ENCODE measurements at places on chromosomes 4 and X. TPM values are rescaled to one million over a fixed set of nuclear protein-coding genes. Genes with fewer than 3 reads are reported as not detected.

DNA sequence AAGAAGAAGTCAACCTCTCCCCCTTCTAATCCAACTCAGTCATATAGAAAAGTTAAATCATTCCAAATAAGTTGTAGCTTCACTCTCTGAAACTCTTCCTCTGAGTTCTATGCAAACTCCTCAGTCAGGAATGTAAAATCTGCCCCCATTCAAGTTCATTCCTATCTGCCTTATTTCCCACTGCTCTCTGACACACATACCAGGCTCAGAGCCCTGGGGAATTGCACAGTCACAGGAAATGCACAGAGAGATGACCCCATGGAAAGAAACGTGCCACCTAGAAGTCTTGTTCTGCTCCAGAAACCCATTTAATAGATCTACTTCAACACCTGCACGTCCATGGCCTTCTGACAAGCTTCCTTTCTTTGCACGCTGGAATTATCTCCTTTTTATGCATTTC is 236.0 kb upstream of the VCX3A start:
- DNase-seq: no peak

DNA sequence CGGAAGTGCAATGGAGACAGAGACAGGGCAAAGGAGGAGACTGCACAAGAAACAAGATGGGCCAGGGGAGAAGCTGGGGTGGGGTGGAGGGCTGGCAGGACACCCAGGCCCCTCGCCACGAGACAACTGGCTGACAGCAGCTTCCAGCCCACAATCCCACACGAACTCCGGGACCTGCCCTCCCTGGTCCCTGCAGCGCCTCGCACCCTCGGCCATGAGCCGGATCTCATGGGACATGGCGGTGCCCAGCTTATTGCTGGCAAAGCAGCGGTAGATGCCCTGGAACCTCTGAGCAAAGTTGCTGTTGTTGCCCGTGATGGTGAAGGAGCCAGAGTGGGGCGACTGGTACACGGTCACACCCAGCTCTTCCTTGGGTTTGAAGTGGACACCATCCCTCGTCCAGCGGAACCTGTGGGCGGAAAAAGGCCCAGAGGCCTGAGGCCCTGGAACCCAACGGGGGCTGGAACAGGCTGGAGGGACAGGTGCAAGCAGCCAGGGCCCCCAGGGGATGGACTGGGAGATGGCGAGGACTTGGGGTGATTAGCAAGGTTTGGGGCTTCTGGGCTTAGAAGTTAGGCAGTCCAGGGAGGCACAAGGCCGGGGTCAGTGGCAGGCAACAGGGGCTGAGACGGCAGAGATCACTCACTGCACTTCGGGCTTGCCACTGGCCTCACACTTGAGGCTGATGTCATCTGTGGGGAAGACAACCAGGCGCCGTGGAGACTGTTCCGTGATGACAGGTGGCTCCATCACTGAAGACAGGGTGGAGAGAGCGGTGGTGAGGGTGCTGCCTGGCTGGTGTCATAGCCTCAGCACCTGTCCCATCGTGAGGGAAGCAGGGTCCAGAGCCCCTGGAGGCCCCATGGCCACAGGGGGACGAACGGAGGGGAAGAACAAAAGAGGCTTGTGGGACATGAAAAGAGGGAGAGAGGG is 13.8 kb downstream of the L1CAM start:
- no peak for DNase-seq

- DNase-seq: no peak
Observed at GRCh38 chr4:52879471-52879870, 17.4 kb downstream of the RASL11B start.

DNA sequence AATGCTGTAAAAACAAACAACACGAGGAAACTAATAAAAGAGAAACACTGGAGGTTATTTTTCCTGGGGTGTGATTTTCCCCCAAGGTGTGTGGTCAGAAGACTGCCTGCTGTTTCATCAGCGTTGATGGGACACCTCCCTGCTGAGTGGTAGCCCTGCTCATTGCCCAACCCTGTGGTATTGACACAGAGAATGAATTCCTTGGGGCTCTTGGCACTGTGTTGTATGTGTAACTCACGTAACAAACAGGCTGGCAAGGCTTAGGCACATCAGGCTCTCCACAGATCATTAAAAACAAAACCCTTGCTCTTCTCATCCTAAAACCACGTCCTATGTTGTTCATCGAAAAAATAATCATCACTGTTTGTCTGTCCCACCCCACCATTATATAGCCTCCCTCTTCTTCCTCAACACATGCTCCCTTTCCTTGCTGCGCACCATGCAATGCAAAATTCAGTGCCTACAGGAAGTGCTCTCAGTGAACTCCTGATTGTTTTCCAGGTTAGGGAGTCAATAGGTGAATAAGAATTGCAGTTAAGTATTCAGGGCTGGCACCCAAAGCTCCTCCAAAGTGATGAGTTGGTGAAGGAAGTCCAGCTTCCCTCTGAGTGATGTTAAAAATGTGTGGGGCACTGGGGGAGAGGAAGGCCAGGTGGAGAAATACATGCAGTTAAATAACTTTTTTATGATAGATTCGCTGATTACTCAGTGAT is 11.4 kb upstream of the PUDP start:
- DNase-seq: no peak

Gene MMRN1
- total RNA-seq: 6.9 TPM

DNA sequence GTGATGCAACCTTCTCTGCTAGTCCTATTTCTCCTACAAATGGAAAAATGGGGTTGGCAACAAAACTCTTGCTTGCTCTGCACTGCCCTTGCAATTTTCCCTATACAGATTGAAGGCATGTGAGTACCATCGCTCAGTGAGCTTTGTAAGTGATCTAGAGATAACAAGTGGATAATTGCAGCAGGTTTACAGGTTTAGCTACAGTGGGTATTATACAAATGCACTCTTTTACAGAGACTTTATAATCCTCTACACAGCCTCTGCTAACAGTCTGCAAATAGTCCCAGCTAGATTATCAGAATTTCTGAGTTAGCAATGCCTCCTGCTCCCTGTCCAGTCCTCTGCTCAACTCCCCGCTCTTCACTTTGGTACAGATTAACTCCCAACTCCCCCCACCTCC is 11.1 kb downstream of the LEF1 start:
- DNase-seq: no peak

DNA sequence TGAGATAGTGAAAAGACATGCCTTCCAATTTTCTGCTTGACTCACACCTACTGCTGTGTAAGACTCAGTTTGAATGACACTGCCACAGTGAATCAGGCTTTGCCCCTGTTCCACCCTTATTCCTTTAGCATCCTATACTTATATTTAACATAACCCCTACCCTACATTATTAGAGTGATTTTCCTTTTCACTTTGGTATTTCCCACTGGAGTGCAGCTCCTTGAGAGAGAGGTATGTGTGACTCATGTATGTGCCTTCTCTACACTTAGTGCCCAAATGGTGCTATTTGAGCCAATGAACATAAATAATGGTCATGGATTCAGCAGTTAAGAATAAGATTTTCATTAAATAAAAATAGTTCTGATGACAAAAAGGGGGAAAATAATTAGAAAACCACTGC is 69.5 kb downstream of the RRAGB start:
- DNase-seq: no peak

GRCh38 chr4:185587427-185588161 is 52.3 kb upstream of the PDLIM3 start:
- no peak for DNase-seq

DNA sequence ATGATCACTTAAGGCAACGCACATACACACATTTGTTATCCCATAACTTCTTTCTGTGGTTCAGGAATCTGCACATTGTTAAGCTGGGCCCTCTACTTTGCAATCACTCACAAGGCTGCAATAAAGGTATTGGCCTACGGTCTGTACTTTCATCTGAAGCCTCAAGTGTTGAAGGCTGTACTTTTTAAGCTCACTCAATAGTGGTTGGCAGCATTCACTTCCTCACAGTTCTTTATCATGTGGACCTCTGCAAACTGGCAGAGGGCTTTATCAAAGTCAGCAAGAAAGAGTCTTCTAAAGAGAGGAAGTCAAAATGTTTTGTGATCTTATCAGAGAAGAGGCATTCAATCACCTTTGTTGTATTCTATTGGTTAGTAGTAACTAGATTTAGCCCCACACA is 301.4 kb upstream of the EPHA5 start:
- no peak for DNase-seq

Gene NAP1L2
- 8.1 TPM for total RNA-seq

- DNase-seq: no peak
Observed at GRCh38 chrX:21255032-21255618, 119.1 kb upstream of the CNKSR2 start.

GRCh38 chr4:20272411-20272872 is 20.7 kb downstream of the SLIT2 start:
- DNase-seq: no peak

Gene UTP14A
- total RNA-seq: 8.3 TPM

GRCh38 chr4:3334316-3334715 is 41.5 kb downstream of the RGS12 start:
- no peak for DNase-seq

Gene NR0B1
- total RNA-seq: not detected

GRCh38 chrX:115372152-115372551 is 82.6 kb downstream of the LUZP4 start:
- no peak for DNase-seq

DNA sequence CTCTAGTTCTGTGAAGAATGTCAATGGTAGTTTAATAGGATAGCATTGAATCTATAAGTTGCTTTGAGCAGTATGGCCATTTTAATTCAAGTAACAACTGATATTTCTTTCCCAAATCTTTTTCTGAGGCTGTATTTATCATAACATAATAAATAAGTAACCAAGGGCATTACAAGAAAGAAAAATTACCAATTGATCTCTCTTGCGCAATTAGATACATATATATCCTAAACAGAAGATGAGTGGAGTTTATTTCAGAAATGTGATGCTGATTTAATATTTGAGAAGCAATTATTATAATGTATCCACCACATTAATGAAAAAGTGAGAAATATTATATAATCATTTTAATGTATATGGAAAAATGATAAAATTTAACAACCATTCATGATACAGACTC is 802.5 kb upstream of the AGA start:
- no peak for DNase-seq

Gene BTK
- total RNA-seq: 2.4 TPM

GRCh38 chr4:1991087-1991486 is 17.7 kb downstream of the NELFA start:
- no peak for DNase-seq

- peak; percentile 70 for DNase-seq
Observed at GRCh38 chrX:20530406-20530921, 263.8 kb upstream of the RPS6KA3 start.

- no peak for DNase-seq
Observed at GRCh38 chrX:118347131-118347530, 1.2 kb downstream of the WDR44 start.

DNA sequence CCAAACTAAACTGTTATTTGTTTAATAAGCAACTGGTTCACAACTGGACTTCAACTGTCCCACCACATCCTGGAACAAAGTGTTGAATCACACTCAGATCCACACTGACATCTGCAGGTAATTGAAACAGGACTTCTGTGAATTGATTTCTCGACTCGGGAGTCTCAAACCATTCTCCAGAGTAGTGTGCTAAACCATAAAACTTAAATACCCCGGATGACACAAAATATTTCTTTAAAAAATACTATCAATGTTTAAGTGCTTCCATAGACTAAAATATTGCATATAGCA is 95.4 kb upstream of the PLAC1 start:
- no peak for DNase-seq

GRCh38 chrX:1493877-1494510 is 41.3 kb upstream of the ASMTL start:
- peak; percentile 57 for DNase-seq

- no peak for DNase-seq
Observed at GRCh38 chr4:112938461-112939058, 110.9 kb upstream of the ANK2 start.

DNA sequence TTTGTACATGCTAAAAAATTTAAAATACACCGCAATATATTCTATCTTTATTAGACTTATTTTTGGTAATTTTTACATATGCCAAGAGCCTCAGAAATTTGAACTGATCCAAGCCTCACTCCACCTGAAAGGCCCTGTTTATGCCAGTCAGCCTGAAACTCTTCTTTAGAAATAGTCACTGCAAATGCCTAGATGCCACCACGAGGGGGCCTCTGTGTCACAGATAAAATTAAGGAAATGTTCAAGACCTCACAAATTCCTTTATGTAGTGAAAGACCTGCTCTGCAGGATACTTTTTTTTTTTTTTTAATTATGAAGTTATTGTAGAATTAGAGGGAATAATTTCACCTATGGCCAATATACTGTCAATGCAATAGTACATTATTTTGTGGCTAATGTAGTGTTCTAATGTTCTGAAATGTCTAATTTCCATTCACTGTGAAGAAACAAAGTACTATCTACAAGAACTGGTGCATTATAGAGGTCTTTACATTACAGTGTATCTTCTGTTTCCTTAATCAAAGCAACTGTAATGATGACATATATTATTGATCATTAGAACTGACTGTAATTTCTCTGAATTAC is 69.8 kb downstream of the DTHD1 start:
- DNase-seq: peak; percentile 77

GRCh38 chr4:153513596-153513995 is 47.4 kb downstream of the TMEM131L start:
- DNase-seq: no peak

DNA sequence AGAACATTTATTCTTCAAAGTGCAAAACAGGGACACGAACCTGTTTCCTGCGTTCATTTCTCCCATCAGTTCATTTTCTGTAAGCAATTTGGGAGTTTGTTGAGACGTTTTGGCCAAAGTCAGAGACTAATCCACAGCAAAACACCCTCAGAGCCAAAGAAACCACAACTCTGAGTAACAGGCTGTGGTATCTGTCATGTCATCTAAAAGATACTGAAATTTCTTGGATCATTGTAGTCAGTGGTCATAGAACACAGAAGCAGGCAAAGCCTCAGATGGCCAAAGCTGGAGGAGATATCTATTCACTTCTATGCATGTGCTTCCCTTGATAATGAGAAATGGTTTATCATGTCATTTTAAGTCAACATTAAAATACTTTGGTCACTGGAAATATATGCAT is 485.6 kb upstream of the GALNT7 start:
- DNase-seq: no peak

DNA sequence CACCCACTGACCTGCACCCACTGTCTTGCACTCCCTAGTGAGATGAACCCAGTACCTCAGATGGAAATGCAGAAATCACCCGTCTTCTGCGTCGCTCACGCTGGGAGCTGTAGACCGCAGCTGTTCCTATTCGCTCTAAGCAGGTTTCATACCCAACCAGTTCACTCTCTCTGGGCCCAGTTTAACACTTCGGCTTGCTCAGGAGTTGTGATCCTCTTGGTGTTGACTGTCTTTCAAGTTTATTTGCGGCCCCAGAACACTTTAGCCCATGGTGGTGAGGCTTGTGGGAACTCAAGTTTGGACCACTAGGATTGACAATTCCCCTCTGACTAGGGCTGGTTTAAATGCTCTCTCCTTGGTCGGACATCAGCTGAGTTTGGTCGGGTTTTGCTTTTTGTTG is 147.0 kb downstream of the DACH2 start:
- DNase-seq: no peak

- no peak for DNase-seq
Observed at GRCh38 chr4:40909363-40909876, 159.7 kb downstream of the NSUN7 start.

Gene DMRTC1
- not detected for total RNA-seq

- no peak for DNase-seq
Observed at GRCh38 chr4:8392591-8393190, 47.8 kb downstream of the ACOX3 start.

Data from right atrium auricular region (tissue), 2 donors.